ENCODE measurements at places on chromosomes 12 and 14.

DNA sequence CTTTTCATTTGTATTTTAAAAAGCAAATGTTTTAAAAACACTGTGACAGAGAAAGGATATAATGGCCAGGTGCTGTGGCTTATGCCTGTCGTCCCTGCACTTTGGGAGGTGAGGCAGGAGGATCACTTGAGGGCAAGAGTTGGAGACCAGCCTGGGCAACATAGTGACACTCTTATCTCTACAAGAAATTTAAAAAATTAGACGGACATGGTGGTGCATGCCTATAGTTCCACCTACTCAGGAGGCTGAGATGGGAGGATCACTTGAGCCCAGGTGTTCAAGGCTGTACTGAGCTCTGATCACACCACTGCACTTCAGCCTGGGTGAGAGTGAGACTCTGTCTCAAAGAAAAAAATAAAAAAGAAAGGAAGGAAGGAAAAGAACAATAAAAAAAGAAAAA, 7.8 kb downstream of the RFX4 start:
- no peak for DNase-seq

- DNase-seq: peak; percentile 93
These were observed 5.7 kb downstream of the WNT5B start for GRCh38 chr12:1634590-1635191.

DNA sequence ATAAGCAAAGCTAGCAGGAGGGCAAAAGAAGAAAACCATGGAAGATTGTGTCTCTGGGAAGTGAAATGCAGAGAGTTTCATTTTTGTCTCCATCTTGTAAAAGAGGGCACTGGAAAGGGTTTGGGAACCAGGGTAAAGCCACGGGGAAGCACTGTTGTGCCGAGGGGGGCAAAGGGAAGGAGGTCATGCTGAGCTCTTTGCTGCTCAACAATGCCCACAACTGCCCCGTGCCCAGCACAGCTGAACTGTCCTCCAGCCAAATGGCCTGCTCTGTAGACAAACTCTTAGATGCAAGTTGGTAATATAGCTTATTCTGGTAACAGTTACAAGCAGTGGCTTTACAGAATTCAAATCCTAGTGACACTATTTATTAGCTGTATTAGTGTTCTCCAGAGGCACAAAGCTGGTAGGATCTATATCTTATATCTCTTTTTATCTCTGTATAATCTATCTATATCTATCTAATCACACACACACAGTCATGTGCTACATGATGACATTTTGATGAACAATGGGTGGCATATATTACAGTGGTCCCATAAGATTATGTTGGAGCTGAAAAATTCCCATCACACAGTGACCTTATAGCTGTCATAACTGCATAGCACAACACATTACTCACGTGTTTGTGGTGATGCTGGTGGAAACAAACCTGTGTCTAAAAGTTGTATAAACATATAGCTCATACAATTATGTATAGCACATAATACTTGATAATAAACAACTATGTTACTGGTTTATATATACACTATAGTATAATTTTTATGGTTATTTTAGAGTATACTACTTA, 203.4 kb upstream of the DDHD1 start:
- no peak for DNase-seq

DNA sequence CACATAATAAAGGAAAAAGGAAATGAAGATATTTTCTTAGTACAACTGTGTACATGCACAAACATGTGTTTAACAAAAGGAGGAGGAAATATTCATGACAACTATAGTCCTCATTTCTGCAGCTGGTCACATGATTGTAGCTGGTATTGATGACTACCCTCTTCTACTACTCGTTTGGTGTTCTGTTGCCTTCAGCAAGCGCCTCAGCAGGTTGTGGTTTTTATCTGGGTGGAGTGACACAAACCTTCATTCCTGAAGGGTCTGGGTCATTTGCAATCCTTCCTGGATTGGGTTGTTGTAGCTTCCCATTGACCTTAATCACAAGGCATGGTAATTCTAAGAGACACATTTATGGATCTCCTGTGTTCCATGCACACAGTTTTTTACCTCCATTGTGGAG, 1009.9 kb upstream of the USP15 start:
- no peak for DNase-seq

GRCh38 chr12:82695531-82695930, 8.8 kb downstream of the TMTC2 start:
- DNase-seq: no peak

DNA sequence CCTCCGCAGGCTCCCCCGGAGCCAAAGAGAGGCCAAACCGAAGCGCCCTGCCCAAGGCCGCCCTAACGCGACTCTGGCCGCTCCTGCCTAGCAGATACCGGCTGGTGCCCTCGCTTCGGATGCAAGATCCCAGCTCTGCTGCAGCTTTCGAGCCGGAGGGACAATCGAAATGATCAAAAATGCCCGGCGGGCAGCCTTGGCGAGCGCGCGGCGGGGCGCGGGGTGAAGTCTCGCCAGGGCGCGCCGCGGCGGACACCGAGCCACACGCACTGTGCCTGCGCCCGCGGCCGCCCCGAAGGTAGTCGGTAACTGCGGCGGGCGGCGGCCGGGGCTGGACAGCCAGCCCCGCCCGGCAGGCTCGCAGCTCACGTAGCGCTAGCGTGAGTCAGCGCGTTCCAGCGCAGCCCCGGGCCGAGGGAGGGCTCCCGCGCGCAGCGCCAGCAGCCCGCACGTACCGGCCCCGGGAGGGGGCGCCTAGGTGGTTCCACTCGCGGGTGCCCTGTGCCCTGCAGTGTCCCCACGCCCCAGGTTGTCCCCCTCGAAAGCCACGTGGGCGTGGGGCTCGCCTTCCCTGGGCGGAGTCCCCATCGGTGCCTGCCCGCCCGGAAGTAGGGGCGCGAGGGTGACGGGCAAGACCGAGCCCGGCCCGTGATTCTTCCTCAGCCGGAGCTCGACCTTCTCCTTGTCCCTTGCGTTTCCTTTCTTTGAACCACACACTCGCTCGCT, 109.2 kb upstream of the EGLN3 start:
- peak; percentile 45 for DNase-seq

GRCh38 chr12:6112004-6112403, 12.5 kb downstream of the VWF start:
- DNase-seq: no peak

- DNase-seq: no peak
These were observed 1002.3 kb downstream of the FLRT2 start for GRCh38 chr14:86532219-86532618.

DNA sequence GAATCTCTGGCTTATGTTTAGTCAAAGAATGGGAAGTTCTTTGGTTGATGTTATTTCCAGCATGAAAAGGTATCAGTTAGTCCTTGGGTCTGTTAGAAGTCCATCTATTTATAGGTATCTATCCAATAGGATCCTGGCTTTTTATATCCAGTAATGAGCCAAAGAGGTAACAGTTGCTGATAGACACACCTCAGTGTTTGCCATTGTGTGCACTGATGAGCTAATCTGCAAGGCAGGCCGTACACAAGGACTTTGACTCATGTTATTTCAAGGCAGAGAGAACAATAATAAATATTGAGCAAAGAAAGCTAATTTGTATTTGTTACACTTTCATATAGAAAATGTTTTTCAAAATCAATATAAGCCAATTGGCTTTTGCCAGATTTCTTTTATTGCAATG, 56.4 kb downstream of the GLT1D1 start:
- no peak for DNase-seq

- DNase-seq: no peak
These were observed 372.2 kb downstream of the RAD51B start for GRCh38 chr14:68191567-68192321.

DNA sequence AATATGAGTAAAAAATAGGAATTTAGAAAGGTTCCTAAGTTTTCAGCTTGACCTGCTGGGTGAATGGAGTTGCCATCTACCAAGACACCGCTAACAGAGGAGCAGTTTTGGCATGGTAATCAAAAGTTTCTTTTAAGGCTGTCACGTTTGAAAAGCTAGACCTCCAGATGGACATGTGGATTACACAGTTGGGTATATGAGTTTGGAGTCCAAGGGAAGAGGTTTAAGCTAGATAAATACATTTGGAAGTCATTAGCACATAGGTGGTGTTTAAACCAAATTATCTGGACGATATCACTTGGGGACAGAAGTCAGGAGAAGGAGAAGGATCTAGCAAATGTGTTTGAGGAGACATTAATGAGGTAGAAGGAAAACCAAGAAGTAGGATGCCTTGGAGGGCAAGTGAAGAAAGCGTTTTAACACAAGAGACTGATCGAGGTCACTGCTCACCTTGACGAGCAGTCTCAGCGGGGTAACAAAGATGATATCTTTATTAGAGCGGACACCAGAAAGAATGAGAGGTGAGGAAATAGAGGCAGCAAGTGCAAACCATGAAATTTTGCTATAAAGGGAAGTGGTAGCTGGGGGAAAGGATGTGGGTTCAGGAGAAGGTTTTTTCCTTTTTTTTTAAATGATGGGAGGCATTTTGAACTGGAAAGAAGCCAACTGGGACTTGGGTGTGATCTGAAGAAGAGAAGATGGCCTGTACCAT, 17.6 kb downstream of the PNP start:
- no peak for DNase-seq

DNA sequence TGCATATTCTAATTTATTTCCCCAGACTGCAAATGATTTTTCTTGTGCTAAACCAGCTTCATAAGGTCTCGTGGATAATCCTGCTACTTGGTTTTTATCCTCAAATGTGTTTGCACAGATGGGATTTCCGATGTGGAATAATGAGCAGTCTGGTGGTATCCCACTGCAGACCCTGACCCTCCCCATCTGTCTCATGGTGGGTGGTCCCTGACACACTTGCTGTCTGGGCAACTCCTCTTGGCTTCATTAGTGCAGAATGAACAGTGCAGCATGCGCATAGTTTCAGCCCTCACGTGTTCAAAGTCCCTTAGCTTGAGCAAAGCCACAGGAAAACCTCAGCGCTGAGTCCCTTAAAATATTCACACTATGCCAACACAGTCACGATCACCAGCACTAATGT, 996.5 kb downstream of the AACS start:
- DNase-seq: no peak

GRCh38 chr12:65327207-65328076, 49.0 kb downstream of the MSRB3 start:
- no peak for DNase-seq

DNA sequence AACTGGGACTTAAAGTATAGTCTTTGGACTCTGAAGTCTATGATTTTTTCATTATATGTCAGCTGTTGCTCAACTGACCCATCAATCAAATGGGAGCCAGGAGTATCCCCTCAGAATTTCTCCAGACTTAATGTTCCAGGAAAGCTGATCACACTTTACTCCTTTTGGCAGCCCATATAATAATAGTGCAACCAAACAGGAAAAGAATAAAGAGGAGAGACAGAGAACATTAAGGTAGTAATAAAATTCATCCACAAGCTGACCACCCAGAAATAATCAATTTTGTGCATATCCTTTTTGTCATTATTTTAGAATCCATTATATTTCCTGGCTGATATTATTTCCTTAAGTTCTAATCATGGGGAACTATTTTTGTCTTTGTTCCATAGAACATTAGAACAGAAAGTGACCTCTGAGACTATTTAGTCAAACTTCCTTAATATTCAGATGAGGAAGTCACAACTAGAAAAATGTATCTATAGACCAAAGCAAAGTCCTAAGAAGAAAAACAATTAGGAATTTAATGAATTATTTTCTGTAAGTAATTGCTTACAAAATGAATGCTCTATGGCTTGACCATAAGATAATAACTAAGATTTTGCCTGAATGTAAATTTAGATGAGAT, 238.1 kb upstream of the SEL1L start:
- no peak for DNase-seq

DNA sequence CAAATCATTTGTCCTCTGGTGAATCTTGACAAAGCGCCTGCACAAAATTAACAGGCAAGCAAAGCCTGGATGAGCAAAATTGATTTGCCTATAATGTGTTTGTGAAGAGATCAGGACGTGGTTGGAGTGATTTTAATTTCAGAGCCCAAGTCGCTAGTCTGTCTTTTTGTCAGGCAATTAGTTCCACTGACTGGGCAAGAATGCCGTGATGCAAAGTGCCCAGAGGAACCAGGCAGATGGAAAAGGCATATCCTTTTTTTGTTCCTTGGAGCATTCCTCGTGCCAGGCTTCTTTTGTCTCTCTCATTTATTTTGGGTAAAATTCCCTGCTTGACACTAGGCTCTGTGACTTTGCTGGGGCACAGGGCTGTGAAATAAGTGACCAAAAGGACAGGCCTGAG, 65.9 kb upstream of the CCDC198 start:
- no peak for DNase-seq

GRCh38 chr14:98227000-98227726, 1044.8 kb downstream of the BCL11B start:
- DNase-seq: no peak

GRCh38 chr12:49347311-49348193, 864 bp downstream of the DNAJC22 start:
- DNase-seq: peak; percentile 51

DNA sequence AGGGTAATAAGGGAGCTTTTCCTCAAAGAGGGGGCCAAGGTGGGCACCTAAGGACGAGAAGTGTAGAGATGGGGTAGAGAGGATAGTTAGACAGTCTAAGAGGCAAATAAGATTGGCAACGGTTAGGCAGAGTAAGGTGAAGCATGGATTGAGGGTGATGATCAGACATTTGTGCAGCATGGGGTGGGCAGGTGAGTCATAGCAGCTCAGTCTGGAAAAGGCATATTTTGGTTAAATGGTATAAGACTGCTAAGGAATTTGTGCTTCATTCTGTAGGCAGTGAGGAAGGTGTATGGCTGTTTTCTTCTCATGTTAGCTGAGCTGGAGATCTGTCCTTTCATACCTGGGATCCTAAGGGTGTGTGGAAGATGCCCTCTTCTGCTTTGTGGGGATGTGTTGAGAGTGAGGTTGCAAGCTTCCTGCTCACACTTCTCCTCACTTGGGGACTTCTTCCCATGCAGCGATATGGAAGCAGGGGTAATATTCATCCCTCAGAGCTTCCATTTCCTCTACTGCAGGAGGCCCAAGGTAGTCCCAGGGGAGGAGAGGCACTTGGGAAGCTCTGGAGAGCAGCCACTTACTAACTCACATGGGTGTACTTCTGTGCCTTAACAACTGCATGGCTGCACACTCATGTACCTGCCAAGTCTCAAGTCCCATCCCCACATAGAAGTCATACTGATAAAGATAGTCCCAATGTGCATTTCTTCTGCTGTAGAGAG, 28.9 kb downstream of the GSG1 start:
- peak; percentile 13 for DNase-seq

GRCh38 chr12:3446653-3447270, 44.2 kb upstream of the PRMT8 start:
- no peak for DNase-seq

- no peak for DNase-seq
These were observed 136.0 kb downstream of the KSR2 start for GRCh38 chr12:117832459-117833457.

DNA sequence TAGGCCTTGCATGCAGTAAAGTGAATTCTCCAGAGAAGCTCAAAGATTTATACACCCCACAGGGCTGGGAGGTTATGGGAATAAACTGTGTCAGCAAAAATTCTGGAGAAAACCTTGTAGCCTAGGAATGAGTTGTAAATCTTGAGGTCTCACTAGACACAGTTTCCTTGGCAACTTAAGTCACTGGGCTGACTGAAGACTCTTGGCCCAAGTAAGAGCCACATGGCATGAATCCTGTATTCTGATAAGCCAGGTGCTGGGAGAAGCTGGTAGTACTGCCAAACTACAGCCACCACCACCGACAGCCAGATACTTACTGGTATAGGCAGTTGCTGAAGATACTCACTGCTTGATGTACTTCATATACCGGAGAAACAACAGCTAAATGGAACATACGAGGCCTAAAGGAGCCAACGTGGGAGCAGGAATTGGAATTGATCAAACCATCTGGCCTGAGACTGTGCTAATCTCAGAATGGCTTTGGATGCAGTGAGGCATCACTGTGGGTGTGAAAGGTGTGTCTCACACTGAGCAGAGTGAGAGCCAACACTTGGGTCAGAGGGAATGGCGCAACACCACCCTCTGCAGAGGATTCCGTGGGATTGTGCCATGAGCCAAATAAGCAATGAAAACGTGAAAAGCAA, 102.8 kb upstream of the TMCC3 start:
- DNase-seq: no peak

Data from NCI-H2171 (cell line).